ENCODE measurements at places on chromosomes 2 and 18.

GRCh38 chr2:38912619-38913018 is 22.9 kb downstream of the ARHGEF33 start:
- no peak for DNase-seq

DNA sequence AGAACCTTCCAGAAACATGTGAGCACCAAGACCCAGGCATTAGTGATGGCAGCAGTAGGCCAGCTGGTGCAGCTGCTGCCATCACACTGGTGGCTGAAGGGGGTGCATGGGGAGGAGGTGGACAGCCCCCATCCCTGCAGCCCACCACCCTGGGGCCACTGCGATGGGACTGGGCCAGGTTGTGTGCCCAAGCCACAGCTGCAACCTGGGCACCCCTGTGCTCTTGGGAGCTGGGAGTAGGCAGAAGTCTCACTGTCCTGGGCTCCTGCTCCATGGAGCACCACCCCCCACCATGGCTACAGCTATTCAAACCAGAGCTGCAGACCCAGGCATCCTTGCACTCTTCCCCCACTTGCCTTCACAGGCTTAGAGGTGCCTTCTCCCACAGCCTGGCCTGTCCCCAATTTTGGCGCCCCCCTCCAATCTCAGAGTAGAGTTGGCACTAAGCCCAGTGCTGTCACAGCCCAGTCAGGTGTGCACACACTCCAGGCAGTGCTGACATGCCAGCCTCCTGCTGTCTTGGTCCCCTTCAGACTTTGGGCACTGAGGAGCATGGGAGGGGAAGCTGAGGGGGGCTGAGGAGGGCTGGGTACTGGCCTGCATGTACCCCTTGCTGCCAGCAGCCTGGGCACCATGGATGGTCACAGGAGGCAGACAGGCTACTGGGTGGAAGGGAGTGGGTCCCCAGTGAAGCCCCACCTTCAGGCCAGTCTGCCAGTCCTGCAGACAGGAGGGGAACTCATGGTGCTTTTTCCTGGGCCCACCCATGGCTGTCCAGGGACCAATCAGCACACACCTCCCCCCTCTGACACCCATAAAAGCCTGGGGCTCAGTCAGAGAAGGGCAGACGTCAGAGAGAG is 67.1 kb downstream of the CYP26B1 start:
- DNase-seq: no peak

- DNase-seq: no peak
Observed at GRCh38 chr2:200298816-200299215, 7.7 kb upstream of the SPATS2L start.

- no peak for DNase-seq
Observed at GRCh38 chr2:233247744-233248143, 3.7 kb upstream of the ATG16L1 start.

- peak; percentile 26 for DNase-seq
Observed at GRCh38 chr18:577643-578375, 2.4 kb upstream of the CETN1 start.

GRCh38 chr18:47975105-47975504 is 44.6 kb upstream of the SMAD2 start:
- no peak for DNase-seq

- no peak for DNase-seq
Observed at GRCh38 chr2:48728295-48728694, 27.2 kb downstream of the LHCGR start.

- no peak for DNase-seq
Observed at GRCh38 chr2:107364361-107364950, 462.2 kb upstream of the RGPD4 start.

- DNase-seq: no peak
Observed at GRCh38 chr2:138919120-138919747, 139.0 kb upstream of the NXPH2 start.

- DNase-seq: no peak
Observed at GRCh38 chr2:98164256-98164655, 77.3 kb downstream of the VWA3B start.

DNA sequence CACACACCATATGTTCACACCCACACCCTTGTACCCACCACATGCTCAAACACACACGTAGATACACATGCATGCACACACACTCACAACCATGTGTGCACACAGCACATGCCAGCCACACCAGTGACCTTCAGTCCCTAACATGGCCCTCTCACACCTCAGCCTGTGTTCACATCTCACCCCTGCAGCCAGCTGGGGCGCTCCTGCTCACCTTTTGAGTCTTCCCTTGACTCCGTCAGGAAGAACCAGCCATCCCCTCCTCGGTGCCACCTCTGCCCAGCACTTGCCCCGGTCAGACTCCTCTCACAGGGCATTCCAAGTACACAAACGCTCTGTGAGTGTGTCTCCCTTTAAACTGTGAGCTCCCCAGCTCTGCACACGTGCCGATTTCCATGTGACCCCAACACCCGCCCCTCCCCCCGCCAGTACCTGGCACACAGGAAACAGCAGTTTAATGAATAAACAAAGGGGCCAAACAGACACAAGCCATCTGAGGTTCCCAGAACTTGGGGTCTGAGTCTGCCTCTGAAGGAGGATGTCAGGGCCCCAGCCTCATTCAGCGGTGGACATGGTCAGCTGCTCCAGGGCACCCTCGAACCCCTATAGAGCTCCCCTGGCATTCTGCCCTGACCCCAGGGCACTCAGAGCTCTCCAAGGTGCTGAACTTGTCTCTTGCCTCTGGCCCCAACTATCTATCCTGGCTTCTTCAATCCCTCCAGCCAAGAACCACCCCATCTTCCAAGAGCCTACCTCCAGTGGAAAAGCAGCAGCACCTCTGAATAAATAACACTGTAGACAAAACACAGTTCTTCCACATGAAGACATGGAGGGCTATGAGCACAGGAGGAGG is 252.9 kb downstream of the ATAD2B start:
- DNase-seq: no peak

DNA sequence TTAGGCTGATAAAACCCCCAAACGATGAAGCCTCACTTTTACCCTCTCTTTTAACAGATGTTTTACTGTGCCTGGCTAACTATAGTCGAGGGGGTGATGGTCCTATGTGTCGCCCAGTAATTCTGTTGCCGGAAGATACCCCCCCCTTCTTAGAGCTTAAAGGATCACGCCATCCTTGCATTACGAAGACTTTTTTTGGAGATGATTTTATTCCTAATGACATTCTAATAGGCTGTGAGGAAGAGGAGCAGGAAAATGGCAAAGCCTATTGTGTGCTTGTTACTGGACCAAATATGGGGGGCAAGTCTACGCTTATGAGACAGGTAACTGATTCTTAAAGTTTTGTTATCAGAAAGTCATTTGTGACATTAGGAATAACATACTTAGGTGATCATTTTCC is 20.4 kb downstream of the MSH6 start:
- DNase-seq: no peak

GRCh38 chr2:32678825-32679224 is 51.0 kb downstream of the TTC27 start:
- DNase-seq: peak; percentile 43

DNA sequence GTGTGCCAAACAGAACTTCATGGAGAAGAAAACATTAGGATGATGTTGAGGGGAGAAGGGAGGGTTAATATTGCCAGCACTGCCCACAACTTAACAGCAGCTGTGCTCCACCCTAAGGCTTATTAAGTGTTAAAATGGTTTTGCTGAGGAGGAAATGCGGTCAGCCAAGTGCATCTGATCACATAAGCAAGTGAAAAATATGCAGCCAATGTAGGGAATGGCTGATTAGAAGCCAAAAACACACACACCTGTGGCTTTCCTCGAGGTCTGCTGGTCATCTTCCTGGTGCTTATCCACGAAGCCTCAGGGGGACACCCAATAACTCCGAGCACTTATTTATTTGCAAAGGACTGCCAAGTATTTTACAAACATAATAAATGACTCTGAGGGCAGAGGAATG is 66.3 kb upstream of the GPR45 start:
- DNase-seq: no peak

DNA sequence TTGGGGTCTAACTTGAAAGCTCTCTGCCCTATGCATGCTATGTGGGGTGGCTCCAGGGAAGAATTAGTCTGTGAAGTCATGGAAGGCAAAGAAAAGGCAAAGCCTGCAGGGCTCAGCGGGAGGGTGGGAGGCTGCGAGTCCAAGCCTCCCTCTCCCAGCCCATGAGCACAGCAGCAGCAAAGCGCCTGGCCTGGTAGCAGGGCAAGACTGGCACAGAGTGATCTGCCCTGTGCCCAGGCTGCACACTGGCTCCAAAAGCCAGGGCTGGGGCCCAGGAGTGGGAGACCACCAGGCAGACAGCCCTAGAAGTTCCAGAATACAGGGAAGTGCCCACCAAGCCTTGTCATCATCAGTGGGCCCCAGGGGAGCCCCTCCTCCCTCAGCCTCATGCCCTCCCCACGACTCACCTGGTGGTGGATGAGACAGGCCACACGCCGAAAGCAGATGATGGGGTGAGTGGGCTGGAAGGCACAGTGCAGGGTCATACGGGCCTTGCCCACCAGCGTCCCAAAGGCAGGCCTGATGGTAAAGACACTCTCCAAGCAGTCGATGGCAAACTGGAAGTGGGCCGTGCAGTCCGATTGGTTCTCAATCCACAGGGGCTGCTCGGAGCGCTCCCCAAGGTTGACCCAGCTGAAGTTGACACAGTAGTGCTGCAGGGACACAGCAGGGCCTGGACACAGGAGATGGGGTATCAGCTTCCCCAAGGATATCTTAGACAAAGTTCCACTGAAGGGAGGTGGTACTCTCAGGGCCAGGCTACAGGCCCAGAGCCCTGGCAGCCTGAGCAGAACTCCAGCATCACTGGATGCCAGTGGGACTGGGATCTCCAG is 12.1 kb downstream of the CFAP65 start:
- DNase-seq: no peak

DNA sequence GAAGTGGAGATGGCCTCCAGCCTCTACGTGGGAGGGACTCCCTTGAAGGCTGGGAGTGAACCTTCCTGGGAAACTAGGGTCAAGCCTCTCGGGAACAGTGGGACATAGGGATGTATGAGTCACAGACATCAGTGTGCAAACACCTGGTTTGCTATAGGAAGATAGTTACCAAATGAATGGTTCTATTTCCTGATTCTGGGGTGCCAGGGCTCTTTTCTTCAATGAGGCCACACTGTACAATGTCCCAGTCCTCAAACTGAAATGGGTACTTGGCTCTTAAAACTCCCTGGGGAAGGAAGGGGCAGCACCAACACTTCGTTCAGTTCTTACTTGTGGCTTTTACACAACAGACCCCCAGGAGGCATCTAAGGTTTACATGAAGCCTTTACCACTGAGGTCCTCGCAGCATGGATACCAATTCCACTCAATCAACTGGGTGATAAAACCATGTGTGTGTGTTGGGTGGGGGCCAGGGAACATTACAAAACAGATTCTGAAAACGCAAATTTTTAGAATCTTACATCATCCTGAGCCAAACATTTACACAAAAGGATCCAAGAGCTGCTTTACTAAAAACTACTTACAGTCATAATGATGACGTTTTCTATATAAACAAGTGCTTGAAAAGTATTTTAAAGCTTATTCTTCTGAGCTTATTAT is 10.4 kb downstream of the ERFE start:
- peak; percentile 92 for DNase-seq

DNA sequence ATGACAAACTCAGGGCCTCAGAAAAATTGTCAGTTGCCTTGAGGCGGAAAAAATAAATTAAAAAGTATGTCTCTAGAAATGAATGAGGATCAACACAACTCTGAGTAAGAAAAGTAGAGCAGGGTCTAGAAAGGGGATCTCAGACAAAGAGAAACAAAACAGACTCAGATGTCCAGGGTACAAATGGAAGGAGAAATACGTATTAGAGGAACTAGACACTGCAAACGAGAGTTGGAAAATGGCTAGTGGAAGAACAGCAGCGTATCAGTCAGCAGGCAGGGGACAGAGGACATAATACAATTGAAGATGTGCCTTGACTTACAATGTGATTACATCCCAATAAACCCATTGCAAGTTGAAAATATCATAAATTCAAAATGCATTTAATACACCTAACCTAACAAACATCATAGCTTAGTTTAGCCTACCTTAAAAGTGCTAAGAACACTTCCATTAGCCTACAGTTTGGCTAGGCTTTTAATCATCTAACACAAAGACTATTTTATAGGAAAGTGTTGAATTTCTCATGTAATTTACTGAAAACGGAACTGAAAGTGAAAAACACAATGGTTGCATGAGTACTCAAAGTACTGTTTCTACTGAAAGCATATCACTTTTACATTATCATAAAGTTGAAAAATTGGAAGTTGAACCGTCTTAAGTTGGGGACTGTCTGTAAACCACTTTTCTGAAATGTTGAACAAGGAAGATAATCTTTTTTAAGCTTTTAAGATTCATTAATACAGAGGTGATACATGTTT is 182.8 kb downstream of the NBAS start:
- DNase-seq: no peak

DNA sequence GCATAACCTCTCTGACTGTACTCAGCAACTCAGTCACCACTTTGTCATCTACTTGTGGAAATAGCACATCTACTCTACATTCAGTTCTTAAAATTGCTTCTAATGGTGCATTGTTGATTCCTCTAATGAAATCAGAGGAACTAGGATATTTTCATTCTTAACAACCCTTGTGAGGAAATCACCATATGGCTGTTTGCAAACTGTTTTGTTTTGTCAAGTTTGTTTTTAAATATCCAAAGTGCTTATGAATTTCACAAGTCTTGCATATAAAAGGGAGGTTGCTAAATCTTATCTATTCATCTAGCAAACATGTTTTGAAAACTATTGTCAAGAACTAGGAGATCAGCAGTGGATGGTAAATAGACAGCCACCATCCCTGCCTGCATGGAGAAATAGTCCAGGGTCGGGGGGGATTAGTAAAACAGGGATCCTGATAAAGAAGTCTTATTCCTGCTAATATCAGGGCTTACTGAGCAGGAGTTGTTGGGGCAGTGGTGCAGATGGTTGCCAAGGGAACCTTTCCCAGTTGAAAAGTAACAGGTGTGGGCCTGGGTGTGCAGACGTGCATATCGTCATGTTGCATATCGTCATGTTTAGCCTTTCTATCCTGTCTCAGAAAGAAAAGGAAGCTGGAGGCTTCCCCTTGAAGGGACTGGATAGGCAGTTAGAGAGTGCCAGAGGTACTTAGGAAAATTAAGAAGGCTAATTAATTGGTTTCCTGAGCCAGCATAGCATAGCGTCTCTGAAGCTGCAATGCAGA is 7.5 kb upstream of the MYO3B start:
- DNase-seq: no peak

GRCh38 chr18:46767217-46767616 is 10.4 kb upstream of the ST8SIA5 start:
- DNase-seq: no peak

DNA sequence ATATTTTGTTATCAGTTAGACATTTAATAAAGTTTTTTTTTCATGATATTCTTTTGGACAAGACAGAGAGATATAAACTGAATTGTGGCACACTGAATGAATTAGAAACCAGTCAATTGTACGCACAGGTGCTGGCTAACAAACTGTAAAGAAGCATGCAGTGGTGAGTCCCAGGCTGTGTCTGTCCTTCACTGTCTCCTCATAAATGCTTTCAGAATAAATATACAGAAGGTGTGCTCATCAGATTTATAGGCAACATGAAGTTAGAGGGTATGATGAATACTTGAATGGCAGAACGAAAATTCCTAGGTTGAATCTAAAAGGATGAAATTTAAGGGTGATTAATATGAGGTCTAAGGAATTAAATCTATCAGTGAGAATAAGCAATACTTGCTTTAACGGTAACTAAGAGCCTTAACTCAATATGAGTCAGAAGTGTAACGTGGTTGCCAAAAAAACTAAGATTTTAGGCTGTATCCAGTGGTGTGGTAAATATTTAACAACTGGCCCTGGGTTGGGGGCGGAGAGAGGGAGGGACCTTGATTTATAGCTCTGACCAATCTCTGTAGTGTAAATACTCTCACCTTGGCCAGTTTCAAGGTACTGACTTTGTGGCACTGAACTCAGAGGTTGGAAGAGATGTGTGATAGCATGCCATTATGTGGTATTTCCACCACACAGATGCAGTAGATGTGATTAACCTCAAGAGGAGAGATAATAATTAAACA is 41.9 kb upstream of the AAK1 start:
- DNase-seq: peak; percentile 6

All from fibroblast of the conjunctiva (primary cell).